ENCODE measurements at places on chromosomes 3 and 15.

DNA sequence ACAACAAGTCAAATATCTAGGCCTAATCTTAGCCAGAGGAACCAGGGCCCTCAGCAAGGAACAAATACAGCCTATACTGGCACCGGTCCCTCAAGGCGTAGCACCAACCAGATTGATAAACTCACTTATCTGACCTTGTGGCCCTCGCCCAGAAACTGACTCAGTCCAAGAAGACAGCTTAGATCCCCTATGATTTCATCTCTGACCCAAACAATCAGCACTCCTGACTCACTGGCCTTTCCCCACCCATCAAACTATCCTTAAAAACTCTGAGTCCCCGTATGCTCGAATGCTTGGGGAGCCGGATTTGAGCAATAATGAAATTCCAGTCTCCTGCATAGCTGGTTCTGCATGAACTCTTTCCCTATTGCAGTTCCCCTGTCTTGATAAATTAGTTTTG, 1.6 kb upstream of the SORD start:
- no peak for DNase-seq

DNA sequence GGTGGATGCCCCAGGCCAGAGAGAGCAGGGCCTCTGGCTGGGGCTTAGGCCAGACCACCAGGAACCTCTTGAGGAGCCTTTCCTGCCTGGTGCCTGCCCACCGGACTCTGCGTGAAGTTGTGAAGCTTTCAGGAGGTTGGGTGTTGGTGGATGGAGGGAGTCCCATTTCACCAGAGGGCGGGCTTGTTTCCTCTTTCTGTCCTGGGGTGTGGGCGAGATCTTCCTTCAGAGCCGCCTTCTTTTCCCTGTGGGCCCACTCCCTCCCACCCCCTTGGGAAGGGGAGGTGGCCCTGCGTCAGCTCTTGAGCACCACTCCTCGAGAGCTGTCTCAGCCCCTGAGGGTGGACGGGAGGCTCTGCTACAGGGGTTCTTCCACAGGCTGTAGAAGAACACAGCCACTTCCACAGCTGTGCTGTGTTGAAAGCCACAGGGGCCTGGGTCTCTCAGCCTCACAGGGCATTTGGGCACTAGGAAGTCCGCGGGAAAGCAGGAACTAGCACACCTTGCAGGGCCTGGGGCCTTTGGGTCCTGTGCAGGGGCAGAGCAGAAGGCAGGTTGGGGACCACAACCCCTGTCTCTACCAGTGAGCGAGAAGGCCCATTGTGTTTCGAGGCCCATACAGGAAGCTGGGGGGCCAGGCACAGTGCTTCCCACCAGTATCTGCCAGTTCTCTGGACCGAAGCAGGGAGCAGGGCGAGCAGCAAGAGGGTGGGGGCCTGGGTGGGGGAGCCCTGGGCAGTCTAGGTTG, 2.1 kb downstream of the AMIGO3 start:
- no peak for DNase-seq

- DNase-seq: no peak
Observed at GRCh38 chr3:67692621-67693020, 38.2 kb upstream of the SUCLG2 start.

- no peak for DNase-seq
Observed at GRCh38 chr3:158712443-158712842, 19.8 kb downstream of the RARRES1 start.

- no peak for DNase-seq
Observed at GRCh38 chr3:106759731-106760130, 617.5 kb upstream of the CCDC54 start.

DNA sequence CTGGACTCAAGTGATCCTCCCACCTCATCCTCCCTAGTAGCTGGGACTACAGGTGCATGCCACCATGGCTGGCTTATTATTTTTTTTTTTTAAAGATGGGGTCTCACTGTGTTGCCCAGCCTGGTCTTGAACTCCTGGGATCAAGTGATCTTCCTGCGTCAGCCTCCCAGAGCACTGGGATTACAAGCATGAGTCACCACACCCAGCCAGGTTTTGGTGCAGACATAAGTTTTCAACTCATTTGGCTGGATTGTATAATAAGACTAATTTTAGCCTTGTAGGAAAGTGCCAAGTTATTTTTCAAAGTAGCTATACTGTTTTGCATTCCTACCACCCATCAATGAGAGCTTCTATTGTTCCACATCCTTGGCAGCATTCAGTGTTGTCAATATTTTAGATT, 32.1 kb downstream of the BUB1B start:
- DNase-seq: no peak

DNA sequence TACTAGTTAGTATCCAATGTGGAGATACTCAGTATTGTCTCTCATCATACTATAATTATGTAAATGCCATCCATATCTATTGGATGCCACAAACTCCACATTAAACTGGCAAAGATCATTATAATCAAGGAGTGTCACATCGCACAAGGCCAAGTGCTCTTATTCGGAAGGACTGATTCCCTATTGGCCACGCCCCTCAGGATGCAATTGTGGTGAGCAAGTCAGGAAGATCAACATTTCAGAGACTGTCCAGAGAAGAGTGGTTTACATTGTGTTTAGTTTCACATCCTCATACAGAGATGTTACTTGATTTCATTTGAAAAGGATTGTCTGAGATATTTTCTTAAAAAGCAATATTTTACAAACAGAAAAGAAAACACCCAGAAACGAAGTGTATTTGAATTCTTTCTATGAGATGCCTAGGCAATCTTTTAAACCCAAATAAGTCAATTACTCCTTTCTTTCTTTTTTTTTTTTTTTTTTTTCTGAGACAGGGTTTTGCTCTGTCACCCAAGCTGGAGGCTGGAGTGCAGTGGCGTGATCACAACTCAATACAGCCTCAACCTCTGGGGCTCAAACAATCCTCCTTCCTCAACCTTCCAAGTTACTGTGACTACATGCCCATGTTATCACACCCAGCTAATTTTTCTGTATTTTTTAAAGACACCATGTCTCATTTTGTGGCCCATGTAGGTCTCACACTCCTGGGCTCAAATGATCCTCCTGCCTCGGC, 369.1 kb downstream of the RBMS3 start:
- no peak for DNase-seq

- DNase-seq: no peak
Observed at GRCh38 chr3:45933591-45933990, 9.7 kb upstream of the CXCR6 start.

DNA sequence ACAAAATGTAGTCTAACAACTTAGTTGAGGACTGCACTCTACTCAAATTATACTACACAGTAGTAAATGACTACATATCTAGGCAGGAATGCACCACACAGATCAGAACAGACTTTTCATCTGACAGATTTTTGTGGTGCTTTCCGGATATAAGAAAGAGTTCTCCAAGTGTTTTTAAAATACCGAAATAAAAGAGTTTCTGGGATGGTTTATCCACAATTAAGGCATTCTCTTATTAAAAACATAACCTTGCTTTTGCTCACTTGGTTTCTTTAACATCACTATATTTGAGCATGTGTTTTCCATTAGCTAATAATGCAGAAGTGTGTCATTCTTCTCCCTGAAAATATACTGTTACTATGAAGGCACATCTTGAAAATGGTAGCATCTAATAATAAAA, 132.9 kb downstream of the MAGI1 start:
- DNase-seq: no peak

DNA sequence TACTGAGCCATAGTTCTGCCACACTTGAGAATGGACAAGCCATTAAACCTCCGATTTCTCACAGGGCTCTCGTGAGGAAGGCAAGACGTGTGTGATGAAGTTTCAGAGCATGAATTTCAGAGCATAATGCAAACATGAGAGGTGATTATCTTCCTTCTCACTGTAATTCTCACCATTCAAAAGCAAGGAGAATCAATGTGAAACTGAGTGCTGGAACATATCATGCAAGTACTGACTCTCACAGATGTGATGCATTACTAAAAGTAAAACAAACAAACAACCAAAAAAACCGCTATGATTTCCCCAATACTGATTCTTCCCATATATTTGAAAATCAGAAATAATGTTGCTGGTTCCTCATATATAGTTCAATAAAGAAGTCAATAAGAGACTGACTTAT, 23.7 kb downstream of the P3H2 start:
- DNase-seq: no peak

- no peak for DNase-seq
Observed at GRCh38 chr15:66894363-66894762, 171.0 kb upstream of the SMAD3 start.

GRCh38 chr3:105933871-105934270, 65.1 kb upstream of the CBLB start:
- no peak for DNase-seq

DNA sequence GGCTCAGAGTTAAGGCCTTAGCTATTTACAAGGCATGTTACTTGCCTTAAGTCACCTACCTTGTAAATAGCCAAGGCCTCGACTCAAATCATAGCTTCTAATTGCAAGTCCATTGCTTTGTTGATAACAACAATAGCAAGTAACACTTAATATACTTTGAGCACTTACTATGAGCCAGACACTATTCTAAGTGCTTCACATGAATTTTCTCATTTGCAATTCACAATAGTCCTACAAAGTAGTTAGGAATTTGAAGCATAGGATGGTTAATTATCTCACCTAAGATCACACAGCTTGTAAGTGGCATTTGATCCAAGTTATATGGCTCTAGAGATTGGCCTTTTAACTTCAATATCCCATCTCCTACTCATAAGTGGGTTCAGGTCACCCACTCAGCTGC, 28.4 kb downstream of the SLC9A9 start:
- no peak for DNase-seq

GRCh38 chr3:41239587-41239986, 40.3 kb downstream of the CTNNB1 start:
- DNase-seq: no peak

GRCh38 chr3:61736506-61736905, 175.1 kb downstream of the PTPRG start:
- DNase-seq: no peak

DNA sequence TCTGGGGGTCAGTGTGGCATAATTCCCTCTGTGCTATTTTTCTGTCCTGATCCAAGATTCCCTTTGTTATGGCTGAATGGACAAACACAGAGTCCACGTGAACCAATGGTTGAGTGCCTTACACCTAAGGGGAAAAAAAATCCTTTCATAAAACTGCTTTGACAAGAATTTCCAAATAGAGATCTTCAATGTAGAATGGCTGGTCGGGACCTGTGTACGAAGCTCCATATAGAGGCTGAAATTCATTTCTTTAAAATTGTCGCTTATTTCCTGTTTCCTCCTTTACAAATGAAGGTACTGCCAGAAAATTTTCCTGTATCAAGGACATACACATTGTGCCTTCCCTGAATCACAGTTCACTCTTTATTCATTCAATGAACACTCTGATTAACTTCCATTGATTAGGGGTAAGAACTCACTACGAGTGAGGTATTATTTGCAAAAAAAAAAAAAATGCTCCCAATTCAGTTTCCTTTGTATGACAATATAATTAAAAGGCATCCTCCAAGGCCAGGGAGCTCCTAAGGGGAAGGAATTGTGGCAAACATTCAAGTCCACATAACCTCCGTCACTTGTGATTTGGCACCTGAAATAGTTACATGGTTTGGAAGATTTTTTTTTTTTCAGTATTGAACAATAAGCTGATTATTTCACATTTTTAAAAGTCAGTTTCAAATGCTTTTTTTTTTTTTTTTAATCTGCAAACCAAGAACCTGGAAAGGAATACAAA, 293.8 kb downstream of the MEX3B start:
- no peak for DNase-seq

DNA sequence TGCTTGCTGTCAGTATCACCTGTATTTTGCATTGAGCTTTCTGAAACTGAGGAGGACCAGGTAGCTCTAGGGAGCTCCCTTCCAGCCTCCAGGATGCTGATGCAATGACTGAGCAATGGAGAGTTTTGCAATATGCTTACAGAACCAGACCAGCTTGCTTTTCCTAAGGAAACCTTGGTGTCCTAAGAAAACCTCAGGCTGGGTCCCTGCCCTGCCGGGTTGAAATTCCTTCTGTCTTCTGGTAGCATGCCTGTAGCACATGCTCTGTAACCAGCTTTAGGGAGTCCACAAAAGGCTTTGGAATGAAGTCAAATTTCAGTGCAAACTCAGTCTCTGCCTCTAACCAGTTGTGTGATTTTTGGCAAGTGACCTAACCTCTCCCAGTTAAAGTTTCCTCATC, 65.8 kb upstream of the GSK3B start:
- DNase-seq: no peak

DNA sequence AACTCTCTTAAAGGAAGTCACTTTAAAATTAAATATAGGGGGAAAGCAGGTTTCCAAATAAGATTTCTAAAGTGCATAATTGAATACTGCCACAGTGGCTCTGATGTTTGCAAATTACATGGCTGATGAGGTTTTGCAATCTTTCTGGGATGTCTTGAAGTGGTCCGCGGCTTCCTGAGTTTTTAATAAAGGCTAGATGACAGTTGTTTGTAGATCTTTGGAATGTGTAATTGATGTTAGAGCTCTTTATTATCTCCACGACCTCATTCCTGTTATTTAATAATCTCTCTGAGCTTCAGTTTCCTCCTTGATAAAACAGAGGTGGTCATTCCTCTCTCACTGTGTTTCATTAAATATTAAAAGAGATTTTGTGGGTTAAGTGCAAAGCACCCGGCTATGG, 27.0 kb upstream of the CEMIP start:
- DNase-seq: no peak

GRCh38 chr3:33114622-33115023, 809 bp downstream of the CRTAP start:
- no peak for DNase-seq

- DNase-seq: no peak
Observed at GRCh38 chr3:26631390-26631738, 8.8 kb downstream of the LRRC3B start.

DNA sequence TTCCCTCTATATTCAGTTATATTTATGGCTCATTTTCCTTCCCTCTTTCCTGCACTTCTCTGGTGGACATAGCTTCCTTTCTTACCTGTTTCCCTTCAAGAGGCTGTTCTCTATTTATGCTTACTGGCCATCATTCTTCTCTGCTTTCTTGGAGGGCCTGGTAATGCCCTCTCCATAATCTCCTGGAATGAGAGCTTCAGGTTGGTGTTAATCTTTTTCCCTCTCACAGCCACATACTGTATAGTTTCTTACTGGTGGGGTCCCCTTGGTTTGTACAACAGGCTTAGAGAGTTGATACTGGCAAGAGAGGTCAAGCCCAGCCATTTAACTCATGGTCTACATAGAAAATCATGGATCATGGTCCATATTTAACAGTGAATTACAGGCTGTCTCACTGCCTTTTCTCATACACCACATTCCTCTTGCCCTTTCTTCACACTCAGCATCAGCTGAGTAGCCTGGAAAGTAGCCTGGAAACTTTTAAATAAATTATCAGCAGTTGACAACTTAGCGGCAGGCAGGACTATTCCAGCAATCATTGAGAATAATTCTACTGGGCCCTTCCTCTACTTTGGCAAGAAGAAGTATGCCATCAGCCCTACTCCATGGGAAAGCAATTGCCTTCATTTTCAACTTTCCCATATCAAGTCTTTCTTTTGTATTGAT, 38.0 kb upstream of the DPH6 start:
- DNase-seq: no peak

DNA sequence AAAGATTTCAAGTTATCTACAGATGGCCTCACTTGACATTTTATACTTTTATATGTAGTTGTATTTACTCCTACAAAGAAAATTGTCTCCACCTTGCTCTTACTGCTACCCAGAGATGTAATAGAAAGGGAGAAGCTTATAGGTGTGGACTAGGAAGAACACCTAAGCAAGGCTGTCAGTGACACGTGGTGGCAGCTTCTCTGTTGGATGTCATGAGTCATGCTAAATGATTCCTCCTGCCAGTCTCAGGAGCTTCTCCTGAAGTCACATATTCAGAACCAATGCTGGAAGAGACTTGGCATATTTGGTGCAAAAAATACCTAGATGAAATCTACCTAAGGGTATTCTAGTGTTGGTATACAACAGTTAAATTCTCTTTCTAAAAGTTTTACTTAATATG, 184.7 kb downstream of the LRRC3B start:
- no peak for DNase-seq

GRCh38 chr15:81337241-81337640, 13.3 kb upstream of the STARD5 start:
- no peak for DNase-seq
